ENCODE measurements at places on chromosomes 3 and 15.
A peak's percentile ranks its signal among the peaks of the same experiment; 100 is the strongest.

- peak; percentile 79 for DNase-seq
Observed at GRCh38 chr15:100918034-100918689, 995 bp upstream of the LRRK1 start.

DNA sequence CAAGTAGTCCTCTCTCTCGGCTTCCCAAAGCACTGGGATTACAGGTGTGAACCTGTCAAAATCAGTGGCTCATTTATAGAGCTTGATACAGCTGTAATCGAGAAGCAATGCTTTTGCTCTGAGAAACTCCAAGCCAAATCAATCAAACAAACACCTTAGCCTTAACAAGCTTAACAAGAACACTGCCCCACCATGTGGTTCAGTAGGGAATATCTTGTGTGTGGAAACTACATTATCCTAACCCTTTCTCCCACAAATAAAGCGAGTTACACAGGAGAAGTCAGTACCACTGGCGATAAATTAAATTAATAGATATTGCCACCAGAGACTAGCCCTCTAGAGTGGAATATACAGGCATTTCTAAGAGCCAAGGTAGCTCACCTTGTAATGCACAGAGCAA lies 13.9 kb downstream of the CDAN1 start:
- DNase-seq = no peak

DNA sequence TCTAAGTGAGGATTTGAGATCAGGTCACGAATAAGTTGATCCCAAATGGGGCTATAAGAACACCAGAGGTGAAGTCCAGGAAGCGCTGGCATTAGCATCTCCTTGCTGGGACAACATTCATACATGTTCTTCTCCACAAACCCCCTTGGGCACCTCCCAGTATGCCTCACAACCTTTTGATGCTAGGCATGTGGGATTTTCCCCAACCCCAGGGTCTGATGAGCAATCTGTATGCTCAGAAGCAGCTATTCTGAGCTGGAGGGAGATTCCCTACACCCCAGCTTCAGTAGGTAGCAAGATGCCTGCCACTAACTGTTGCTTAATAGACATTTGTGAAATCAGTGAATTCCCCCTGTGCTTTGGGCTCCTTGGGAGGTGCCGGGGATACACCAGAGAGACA lies 32.2 kb downstream of the SLC6A11 start:
- peak; percentile 5 for DNase-seq

- DNase-seq = no peak
Observed at GRCh38 chr15:47587940-47588802, 129.1 kb upstream of the SEMA6D start.

- no peak for DNase-seq
Observed at GRCh38 chr3:64909757-64910467, 222.1 kb upstream of the ADAMTS9 start.

- DNase-seq = peak; percentile 97
Observed at GRCh38 chr3:197811343-197811742, 20.3 kb downstream of the LRCH3 start.

- peak; percentile 7 for DNase-seq
Observed at GRCh38 chr3:136122006-136122405, 74.1 kb downstream of the MSL2 start.

GRCh38 chr15:68389936-68390817 lies 41.8 kb downstream of the ITGA11 start:
- DNase-seq = peak; percentile 92

GRCh38 chr3:112445839-112446238 lies 53.4 kb downstream of the BTLA start:
- DNase-seq = no peak

DNA sequence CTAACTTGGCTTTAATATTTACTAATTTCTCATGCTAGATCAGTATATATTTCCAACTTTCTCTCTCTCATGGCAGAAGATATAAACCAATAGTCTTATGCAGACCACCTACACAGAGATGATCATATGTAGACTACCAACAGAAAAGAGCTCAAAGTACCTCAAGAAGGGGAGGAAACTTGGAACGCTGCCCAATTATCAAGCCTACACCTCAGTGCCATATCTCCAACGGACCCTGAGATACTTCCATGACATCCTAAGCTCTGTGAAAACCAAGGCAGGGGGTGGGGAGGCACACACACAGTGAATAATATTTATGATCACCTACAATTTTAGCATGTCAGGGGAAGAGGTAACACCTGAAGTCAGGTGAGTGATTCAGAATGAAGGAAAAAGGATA lies 100.6 kb downstream of the STAG1 start:
- no peak for DNase-seq

GRCh38 chr15:43316016-43316970 lies 14.1 kb downstream of the LCMT2 start:
- no peak for DNase-seq

GRCh38 chr3:59006634-59007517 lies 42.9 kb downstream of the CFAP20DC start:
- DNase-seq = no peak

GRCh38 chr3:122332551-122332950 lies 7.5 kb downstream of the CSTA start:
- DNase-seq = no peak

- no peak for DNase-seq
Observed at GRCh38 chr3:133561679-133562078, 11.8 kb upstream of the CDV3 start.

- DNase-seq = peak; percentile 9
Observed at GRCh38 chr3:98188545-98188944, 22.0 kb downstream of the OR5H15 start.

DNA sequence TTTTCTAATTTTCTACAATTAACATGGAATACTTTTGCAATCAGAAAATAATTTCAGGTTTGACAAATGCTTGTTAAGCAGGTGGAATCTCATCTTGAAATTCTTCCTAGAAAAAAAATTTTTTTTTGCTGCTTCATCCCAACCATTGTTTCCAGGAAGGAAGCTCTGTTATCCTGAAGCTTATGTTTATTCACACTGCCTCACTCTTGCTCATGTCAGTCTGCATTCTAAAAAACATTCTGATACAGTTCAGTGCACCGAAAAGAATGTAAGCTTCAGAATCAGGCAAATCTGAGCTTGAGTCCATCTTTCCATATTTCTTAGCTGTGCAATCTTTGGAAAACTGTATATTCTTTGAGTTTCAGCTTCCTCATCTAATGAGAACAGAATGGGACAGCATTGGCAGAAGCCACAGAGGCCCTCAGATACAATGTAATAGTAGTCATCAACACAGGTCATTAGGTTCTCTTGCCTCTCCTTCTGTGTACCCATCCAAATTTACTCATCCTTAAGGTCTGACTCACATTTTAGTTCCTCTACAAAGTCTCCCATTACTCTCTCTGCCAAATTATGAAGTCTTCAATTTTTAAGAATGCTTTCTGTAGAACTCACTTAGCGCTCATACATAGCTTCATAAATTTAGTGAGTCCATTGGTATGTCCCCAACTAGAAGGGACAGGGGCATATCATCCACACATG lies 881.8 kb upstream of the NR2F2 start:
- peak; percentile 59 for DNase-seq

- no peak for DNase-seq
Observed at GRCh38 chr3:42114130-42114725, 23.1 kb downstream of the TRAK1 start.

- DNase-seq = peak; percentile 90
Observed at GRCh38 chr3:8840556-8840955, 71.1 kb upstream of the OXTR start.

- DNase-seq = peak; percentile 25
Observed at GRCh38 chr3:179082416-179082815, 10.8 kb upstream of the ZMAT3 start.

DNA sequence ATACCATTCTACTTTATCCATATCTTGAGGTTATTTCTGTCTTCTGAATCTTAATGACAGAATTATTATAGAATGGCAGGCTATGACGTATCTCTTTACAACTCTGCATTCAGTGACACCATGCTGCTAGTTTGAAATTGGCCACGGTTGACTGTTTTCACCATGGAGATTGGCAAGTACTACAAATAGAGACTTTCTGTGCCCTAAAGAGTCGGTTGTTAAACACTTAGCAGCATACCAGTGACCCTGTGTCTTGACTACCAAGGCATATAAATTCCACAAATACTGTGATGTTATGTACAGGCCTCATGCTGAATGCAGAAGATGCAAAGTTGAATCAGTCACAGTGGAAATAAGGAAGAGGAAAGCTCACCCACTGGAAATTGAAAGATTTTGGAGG lies 67.0 kb upstream of the CADPS start:
- DNase-seq = no peak

- DNase-seq = no peak
Observed at GRCh38 chr15:85609492-85609891, 185.2 kb downstream of the KLHL25 start.

GRCh38 chr3:127422663-127423375 lies 135.0 kb upstream of the PRR20G start:
- DNase-seq = no peak

Measured in EL (cell line).